ENCODE measurements at places on chromosomes 12 and 14. TPM values are rescaled to one million over a fixed set of nuclear protein-coding genes. Genes with fewer than 3 reads are reported as not detected.

DNA sequence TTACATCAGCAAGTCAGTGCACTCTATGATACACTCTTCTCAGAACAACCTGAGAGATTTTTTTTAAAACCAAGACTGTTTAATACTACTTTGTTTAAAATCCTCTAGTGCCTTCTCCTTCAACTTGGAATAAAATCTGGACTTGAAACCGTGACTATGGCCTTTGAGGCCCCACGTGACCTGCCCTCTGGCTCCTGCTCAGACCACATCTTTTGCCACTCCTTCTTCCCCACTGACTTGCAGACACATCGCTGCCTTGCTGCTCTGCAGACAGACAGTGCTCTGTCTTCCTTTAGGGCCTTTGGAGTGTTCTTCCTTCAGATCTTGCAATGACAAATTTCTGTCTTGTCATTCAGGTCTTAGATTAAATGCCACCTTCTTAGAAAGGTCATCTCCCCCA is 48.5 kb downstream of the TTC8 start:
- H3K36me3 ChIP-seq, result peaks cover 35% of the 10 kb centered on the region
- peaks cover 31% of the 10 kb centered on the region for H3K4me1 ChIP-seq
- H3K27ac ChIP-seq, result no peak overlapping the region

DNA sequence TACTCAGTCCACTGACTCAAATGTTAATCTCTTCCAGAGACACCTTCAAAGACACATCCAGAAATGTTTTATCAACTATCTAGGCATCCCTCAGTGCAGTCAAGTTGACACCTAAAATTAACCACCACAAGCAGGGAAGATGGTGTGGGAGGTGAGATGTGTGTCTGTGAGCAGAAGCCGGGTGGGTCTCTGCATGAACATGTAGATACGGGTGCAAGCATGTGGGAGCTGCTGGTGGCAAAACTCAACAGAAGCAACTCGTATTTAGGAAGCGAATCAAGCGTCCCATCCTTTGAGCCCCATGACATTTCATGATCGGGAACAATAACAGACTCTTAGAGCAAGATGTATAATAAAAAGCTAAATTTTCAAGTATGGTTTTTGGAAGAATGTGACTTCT is 110.0 kb upstream of the C14orf180 start:
- no peak for DNase-seq
- peaks cover 15% of the 10 kb centered on the region for H3K36me3 ChIP-seq
- H3K27me3 ChIP-seq, result peaks cover 3% of the 10 kb centered on the region
- no peak overlapping the region for H3K27ac ChIP-seq
- no peaks in the 10 kb centered on the region for H3K4me1 ChIP-seq

DNA sequence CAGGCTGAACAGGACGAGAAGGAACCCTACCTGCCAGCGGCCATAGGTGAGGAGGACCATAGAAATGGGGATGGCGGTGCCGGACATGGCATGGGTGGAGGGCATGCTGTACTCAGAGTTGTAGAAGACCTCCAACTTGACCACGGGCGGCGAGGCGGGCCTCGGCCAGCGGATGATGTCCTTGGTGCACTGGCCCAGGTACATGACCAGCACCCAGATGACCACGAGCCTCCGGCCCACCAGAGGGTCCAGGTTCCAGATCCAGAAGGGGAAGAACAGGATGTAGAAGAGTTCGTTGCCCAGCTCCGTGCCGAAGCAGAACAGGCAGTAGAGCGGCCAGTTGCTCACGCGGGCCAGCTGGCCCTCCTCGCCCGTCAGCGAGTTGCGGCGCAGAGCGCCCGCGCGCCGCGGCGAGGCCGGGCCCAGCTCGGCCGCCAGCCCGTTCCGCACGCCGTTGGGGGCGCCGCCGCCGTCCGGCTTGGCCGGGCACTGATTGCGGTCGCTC is 582 bp downstream of the SGPP1 start:
- peak overlapping the region; percentile 92 for H3K27ac ChIP-seq
- peaks cover 10% of the 10 kb centered on the region for H3K27me3 ChIP-seq
- peaks cover 4% of the 10 kb centered on the region for H3K36me3 ChIP-seq
- H3K4me1 ChIP-seq, result peaks cover 28% of the 10 kb centered on the region
- H3K4me3 ChIP-seq, result peak overlapping the region; percentile 98

DNA sequence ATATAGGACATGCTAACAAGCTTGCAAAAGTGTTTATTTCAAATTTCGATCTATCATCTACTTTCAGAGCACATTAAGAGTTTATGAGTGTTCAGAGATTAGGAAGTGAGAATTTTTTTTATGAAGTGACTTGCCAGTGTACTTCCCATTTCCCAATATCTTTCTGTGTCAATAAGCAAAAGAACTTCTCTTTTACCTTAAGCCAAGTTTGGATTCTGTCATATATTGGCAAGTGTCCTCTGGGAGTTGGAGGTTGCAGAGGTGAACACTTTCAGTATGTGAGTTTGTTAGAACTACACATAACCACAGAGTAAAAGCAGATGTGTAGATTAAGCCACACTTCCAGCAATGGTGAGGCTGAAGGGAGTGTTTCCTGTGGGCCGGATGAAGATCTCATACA is 16.6 kb upstream of the KLRF1 start:
- H3K4me1 ChIP-seq, result no peaks in the 10 kb centered on the region
- H3K27ac ChIP-seq, result no peak overlapping the region
- H3K36me3 ChIP-seq, result no peaks in the 10 kb centered on the region
- H3K4me3 ChIP-seq, result no peak overlapping the region
- peaks cover 7% of the 10 kb centered on the region for H3K27me3 ChIP-seq

DNA sequence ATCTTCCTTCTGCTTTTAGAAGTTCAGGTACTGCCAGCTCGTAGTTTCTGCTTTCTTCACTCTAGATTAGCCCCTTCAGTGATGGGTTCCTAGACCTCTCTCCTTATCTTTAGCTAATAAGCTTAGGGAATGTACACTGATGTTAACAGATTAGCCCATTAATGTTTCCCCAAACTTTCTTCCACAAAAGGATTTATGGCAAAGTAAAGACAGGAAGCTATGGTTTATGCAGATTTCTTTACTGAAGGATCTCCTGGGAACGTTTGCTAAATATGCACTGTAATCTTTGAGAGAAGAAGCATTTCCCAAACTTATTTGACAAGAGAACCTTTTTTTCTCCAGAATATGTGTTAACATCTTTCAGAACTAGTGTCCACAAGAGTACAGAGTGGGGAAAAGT is 4.2 kb downstream of the SOCS4 start:
- peaks cover 43% of the 10 kb centered on the region for H3K4me1 ChIP-seq
- H3K27me3 ChIP-seq, result no peaks in the 10 kb centered on the region
- no peak overlapping the region for H3K4me3 ChIP-seq
- no peak for DNase-seq
- H3K36me3 ChIP-seq, result peaks cover 12% of the 10 kb centered on the region
- H3K27ac ChIP-seq, result peak overlapping the region; percentile 23

GRCh38 chr12:96392397-96392796 is 7.8 kb downstream of the CDK17 start:
- no peak for DNase-seq
- peak overlapping the region; percentile 27 for H3K4me3 ChIP-seq

- no peaks in the 10 kb centered on the region for H3K36me3 ChIP-seq
- H3K27me3 ChIP-seq, result no peaks in the 10 kb centered on the region
- DNase-seq, result no peak
- H3K27ac ChIP-seq, result no peak overlapping the region
- H3K4me1 ChIP-seq, result no peaks in the 10 kb centered on the region
These were observed 515.3 kb downstream of the SLC6A15 start for GRCh38 chr12:84397263-84397662.

DNA sequence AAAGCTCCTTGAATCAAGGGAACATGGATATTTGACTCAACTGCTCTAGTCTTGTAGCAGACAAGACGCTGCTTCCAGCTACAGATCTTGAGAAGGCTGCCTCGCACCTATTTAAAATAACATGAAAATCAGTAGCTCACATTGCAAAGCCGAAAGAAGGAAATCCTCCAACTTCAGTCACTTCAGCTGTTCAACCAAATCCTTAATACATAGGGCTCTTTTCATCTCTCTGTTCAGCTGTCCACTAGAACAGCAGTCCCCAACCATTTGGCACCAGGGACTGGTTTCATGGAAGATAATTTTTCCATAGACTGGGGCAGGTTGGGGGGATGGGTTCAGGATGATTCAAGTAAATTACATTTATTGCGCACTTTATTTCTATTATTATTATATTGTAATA is 1116.0 kb upstream of the TMEM132C start:
- no peak for DNase-seq
- peaks cover 1% of the 10 kb centered on the region for H3K27me3 ChIP-seq
- H3K36me3 ChIP-seq, result no peaks in the 10 kb centered on the region
- H3K4me1 ChIP-seq, result peaks cover 26% of the 10 kb centered on the region

GRCh38 chr14:56474419-56475022 is 105.1 kb upstream of the TMEM260 start:
- H3K4me1 ChIP-seq, result no peaks in the 10 kb centered on the region
- H3K4me3 ChIP-seq, result no peak overlapping the region
- H3K27me3 ChIP-seq, result peaks cover 8% of the 10 kb centered on the region
- no peak overlapping the region for H3K27ac ChIP-seq
- DNase-seq, result peak; percentile 41
- H3K36me3 ChIP-seq, result no peaks in the 10 kb centered on the region

GRCh38 chr14:94175011-94175745 is 1.1 kb downstream of the PPP4R4 start:
- no peak overlapping the region for H3K27ac ChIP-seq
- H3K36me3 ChIP-seq, result no peaks in the 10 kb centered on the region
- peaks cover 18% of the 10 kb centered on the region for H3K27me3 ChIP-seq
- peak overlapping the region; percentile 60 for H3K4me3 ChIP-seq
- H3K4me1 ChIP-seq, result peaks cover 19% of the 10 kb centered on the region

The ANKRD33 gene
- not detected for total RNA-seq

The STON2 gene
- total RNA-seq, result not detected

The TDRD9 gene
- total RNA-seq, result not detected

The LRCOL1 gene
- total RNA-seq, result 0.53 TPM

The MEG3 gene
- 255 TPM for total RNA-seq

The GPD1 gene
- total RNA-seq, result not detected

The COQ10A gene
- total RNA-seq, result 7.0 TPM
